SW 1271 (cell line): ENCODE measurements at places on chromosomes 3 and 15.

GRCh38 chr3:45896956-45897355 lies 10.6 kb downstream of the CCR9 start:
- DNase-seq: no peak

DNA sequence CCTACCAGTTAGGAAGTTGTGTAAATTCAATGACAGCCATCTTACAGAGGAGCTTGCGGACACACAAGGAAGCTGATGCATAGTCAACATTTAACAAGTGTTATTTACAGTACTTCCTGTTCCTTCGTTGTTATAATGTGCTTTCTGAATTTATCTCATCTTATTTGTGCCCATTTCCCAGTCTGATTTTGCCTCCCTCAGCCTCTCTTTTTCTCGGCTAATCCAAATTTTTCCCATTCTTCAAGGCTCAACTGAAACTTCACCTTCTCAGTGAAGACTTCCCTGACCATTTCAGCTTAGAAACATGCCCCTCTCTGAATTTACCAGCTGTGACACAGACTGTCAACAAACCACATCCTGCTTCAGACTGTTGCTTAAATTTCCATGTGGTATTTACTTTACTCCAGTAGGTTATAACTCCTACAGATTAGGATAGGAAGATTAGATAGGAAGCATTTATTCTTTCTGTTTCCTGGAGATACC lies 55.7 kb upstream of the CP start:
- DNase-seq: peak; percentile 7

DNA sequence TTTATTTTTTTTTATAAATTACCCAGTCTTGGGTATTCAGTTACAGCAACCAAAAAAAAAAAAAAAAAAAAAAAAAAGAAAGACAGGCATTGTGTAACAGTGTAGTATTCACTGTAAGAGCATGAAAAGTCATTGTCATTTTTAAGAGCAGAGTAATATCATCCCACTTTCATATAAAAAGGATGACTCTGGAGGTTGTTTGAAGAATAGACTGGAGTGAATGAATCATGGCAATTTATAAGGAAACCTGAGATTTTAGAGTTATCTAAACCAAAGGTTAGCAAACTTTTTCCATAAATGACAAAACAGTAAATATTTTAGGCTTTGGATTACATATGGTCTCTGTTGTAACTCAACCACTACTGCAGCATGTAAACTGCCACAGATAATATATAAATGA lies 794.9 kb downstream of the NTRK3 start:
- DNase-seq: no peak

DNA sequence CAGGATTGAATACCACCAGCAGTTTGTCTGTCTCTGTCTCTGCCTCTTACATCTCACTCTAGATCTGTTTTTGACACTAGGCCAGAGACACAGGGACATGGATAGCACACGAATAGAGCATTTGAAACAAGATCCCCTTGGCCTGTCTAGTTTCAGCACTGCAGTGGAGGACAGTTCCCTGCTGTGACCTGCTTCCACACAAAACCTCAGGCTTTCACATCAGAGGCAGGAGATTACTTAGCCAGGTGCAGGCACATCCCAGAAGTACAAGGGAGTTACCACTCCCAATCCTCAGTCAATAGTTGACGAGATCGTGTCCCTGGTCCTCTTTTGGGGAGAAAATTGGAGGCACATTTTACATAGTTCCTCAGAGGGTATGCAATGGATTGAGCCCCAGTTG lies 34.0 kb upstream of the CCK start:
- no peak for DNase-seq

GRCh38 chr15:64148581-64148980 lies 3.0 kb upstream of the SNX22 start:
- no peak for DNase-seq

DNA sequence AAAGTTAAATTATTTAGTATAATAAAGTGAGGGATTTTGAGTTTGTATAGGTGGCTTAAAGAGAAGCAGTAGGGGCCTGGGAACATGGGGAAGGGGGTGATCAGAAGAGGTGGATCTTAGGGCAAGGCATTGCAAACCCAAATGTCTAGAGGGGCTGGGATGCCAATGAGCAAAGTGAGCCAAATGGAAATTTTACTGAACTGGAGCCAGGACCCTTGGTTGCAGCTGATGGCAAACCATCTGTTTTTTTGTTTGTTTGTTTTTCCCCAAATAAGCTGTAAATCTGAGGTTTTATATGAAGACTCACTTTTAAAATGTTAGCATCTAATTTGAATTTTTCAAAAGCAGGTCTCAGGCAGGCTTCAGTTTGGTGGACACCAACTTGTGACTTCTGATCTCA lies 14.8 kb upstream of the PARP14 start:
- DNase-seq: no peak

- no peak for DNase-seq
Measured at GRCh38 chr3:176739159-176739558, 458.1 kb downstream of the TBL1XR1 start.

GRCh38 chr3:187369089-187369447 lies 883 bp downstream of the RTP4 start:
- no peak for DNase-seq

GRCh38 chr3:59774000-59774399 lies 724.2 kb upstream of the CFAP20DC start:
- DNase-seq: no peak

GRCh38 chr15:87916208-87916607 lies 340.3 kb downstream of the NTRK3 start:
- DNase-seq: no peak

DNA sequence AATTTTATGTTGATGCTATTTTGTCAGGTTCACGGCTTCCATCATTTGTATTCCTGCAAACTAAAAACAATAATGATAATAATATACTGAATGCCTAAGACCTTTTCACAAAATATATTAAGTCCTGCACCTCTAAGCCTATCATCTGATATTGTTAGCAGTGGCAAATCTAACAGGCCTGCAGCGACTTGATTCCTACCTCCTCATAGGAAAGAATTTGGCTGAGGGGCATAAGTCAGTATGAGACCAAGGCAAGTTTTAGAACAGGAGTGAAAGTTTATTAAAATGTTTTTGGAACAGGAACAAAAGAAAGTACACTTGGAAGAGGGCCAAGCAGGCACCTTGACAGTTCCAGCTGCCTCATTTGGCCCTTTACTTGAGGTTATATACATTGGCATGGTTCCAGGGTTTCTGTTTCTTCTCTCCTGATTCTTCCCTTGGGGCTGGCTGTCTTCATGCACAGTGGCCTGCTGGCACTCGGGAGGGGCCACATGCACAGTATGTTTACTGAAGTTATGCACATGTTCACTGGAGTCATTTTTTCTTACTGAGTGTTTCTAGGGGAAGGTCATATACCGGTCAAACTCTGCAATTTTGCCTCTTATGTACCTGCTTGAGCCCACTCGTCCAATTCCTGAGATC lies 418.1 kb downstream of the EPHA6 start:
- no peak for DNase-seq

DNA sequence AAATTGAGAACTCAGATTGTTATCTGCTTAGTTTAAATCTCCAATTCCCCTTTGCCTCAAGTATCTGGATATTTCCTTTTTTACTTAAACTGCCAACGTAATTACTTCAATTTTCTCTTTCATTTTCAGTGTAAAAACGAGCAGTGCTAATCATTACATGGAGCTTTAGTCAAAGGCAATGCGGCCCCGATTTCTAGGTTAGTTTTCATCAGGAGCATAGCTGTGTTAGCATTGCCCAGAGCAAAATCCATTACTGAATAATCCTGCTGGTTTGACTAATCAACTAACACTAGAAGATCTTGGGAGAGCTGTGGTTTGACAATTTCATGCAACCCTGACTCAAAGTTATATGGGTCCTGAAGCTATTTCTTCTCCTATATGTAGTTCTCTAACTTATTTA lies 46.2 kb downstream of the ZPLD1 start:
- DNase-seq: no peak

- DNase-seq: no peak
Measured at GRCh38 chr3:150956376-150956775, 16.2 kb downstream of the CLRN1 start.

DNA sequence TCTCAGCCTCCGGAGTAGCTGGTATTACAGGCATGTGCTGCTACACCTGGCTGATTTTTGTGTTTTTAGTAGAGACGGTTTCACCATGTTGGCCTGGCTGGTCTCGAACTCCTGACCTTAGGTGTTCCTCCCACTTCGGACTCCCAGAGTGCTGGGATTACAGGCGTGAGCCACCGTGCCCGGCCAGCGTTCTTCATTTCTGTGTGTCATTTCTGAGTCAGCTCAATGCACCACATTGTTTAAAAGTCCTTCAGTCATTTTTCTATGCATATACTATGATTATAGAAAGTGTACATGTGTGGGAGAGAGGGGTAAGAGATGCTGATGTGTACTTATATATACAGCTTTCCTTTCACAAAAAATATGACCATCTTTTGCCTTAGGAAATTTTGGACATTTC lies 2.1 kb downstream of the QTRT2 start:
- DNase-seq: no peak

DNA sequence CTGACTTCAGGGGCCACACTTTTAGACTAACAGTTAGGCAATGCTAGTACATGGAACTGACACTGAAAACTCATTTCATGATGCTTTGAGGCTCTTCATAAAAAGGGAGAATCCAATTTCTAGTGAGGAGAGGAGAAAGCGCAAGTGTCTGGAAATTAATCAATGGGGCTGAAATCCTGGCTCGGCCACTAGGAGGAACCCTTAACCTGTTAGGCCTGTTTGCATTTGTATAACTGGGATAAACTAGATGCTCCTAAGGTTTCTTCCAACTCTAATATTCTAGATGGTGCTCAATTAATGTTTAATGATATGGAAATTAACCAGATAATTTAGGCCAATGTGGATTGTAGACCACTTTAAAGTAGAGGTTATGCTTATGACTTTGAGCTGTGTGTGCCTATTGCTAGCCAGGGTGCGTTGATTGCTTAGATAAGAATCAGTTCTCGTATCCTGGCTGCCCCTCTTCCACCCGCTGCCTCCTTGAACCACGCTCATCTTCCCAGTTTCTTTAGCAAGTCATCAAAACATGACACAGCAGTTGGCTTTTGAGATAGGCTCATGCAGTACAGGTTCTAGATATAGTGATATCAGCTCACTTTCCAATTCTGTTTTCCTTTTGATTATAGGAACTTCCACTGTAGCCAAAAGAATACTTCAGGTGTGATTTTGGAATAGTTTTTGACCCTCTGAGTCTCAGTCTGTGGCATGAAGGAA lies 16.8 kb upstream of the CRBN start:
- peak; percentile 32 for DNase-seq

DNA sequence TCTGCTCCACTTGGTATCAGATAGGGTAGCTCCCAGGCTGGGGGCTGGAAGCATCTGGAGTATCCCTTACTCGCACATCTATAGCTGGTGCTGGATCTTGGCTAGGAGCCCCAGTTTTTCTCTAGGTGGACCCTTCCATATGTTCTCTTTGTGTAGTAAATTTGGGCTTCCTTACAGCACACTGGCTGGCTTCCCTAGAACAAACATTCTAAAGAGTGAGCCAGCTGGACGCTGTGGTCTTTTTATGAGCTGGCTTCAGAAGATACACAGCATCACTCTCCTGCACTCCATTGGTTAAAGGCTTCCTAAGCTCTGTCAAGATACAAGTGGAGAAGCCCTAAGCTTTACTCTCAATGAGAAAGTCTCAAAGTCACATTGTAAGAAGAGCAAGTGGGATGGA lies 322.1 kb downstream of the WDR72 start:
- no peak for DNase-seq

DNA sequence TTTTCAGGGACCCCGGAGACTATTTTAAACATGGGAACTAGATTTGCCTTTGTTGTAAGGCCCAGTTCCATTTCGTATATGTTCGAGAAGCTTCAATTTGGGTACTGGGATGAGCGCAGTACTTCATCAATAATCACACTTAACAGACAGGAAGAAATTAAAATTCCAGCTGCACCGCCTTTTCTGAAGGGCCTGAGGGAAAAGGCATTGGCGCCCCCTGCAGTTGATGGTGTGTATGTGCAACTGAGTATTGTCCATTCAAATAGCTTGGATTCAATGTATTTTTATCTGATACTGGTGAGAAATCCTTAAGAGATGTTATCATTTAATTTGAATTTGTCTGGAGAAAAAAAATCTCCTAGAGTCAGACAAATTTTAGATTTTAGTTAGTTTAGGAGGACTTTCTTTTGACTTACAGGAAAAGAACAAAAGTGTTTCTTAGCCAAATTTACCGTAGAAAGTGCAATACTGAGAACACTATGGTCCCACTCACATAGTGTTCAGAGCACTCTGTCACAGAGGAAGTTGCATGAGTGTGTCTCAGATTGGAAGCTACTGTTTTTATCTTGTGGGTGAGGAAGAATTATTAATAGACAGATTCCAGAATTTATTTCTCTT lies 5.4 kb upstream of the ALDH1A2 start:
- DNase-seq: no peak

DNA sequence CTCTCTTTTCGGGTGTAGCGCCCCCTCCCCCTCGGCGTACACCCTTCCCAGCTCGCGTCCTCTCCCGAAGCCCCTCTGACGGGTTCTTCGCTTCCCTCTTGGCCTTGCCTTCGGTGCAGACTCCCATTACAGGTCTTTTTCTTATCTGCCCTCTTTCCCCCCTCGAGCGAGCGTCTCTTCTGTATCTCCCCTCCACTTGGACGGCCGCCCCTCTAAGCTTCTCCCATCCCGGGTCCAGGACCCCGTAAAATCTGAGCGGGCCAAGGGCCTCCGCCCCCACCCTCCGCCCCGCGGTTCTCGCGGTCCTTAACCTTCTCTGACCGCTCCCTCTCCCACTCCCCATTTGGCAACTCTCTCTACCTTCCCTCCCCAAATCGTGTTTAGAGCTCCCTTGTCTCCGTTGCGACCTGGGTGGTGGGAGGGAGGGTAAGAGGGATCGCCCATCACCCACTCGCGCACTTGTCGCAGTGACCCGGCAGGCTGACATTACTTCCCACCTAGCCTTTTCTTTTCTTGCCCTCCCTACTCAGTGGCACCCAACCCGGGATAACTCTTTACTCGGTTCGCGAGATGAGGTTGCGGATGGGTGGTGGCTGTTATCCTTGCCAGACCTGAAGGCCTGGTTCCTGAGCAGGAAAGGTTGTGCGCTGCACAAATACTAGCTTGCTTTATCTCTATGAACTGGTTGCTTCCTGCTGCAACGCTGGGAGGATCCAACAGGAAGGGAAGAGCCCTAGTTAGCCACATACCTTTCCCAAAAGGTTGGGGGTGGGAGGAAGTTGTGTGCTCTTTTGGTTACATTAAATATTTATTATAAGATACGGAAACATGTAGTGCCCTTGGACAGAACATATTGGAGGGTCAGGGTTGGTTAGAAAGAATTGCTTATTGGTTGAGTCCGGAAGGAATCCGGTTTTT lies 922 bp downstream of the RAB11A start:
- no peak for DNase-seq

GRCh38 chr15:52066842-52067544 lies 45.6 kb downstream of the BCL2L10 start:
- no peak for DNase-seq

GRCh38 chr3:186598108-186598784 lies 14.6 kb upstream of the AHSG start:
- no peak for DNase-seq

- DNase-seq: no peak
Measured at GRCh38 chr15:82183121-82184031, 79.2 kb downstream of the EFL1 start.

GRCh38 chr3:167941234-167941995 lies 154.3 kb downstream of the GOLIM4 start:
- DNase-seq: no peak
